ENCODE measurements at places on chromosomes 12 and 14.

DNA sequence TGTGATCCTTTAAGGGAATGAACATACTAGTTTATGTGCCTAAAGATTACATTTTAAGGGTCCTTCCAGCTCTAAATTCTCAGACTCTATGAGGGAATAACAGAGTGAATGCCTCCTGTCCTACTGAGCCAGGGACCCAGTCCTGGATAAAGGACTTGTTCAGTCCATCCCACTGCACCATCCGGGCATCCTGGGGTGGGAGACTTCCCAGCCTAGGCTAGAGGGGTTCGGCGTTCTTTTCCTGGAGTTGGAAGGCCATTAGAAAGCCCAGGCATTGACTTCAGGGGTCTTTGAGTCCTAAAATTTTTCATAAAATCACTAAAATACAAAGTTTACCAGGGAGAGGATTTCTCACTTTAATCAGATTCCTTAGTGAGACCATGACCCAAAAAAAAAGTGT is 127.9 kb upstream of the FKBP4 start:
- DNase-seq: no peak

GRCh38 chr12:1369460-1369859 is 224.9 kb downstream of the FBXL14 start:
- DNase-seq: no peak

GRCh38 chr12:107057071-107057834 is 36.1 kb downstream of the CRY1 start:
- DNase-seq: no peak

- no peak for DNase-seq
Observed at GRCh38 chr14:68266998-68267397, 447.4 kb downstream of the RAD51B start.

- DNase-seq: no peak
Observed at GRCh38 chr12:27002141-27002540, 12.0 kb downstream of the TM7SF3 start.

Measured in stimulated activated CD4-positive, alpha-beta T cell treated with anti-CD3 and anti-CD28 coated beads, Interleukin-1b, Interleukin-23, amount 100 ng/mL, for 1 hour (primary cell).